ENCODE measurements at places on chromosomes 3 and 15.

DNA sequence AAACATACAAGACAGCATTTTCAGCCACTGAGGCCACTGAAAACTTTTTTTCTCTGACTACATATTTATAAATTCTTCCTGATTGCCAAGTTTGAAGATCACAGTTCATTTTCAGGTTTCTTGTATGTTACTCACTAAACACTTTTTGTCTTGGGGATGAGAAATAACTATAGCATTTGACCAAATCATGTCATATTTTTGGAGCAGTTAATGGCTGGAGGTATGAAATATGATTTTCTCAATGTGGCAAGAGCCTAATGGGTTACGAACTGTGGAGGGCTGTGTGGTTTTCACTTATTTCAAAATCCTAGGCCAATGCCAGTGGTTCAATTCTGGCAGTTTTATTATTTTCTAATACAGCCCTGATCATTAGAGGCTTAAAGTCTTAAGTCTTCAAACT is 64.4 kb downstream of the USP13 start:
- no peak for DNase-seq

- no peak for DNase-seq
Observed at GRCh38 chr3:106172780-106173179, 304.0 kb upstream of the CBLB start.

DNA sequence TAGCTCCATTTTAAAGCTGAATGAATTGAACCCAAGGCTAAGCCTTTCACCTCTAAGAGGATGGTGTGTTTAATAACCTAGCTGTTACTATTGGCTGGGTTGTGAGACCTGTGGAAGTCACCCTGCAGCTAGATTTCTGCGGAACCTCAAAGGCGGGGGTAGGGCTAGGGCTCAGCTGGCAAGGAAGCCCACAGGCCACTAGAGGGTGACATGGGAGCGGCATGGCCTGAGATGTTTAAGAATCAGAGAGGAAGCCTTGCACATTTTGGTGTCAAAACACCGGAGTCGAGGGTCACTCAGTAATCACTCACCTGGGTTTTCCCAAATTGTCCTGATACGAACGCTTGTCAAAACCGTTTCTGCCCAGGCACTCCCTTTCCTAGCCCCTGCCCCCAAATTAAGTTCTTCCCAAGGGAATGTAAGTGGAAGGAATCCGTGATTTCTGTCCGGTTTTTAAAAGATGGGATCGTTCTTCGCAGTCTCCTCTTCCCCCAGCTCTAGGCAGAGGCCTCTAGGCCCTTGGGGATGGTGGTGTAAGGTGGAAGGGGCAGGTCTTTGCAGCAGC is 3.8 kb upstream of the ACAD9 start:
- peak; percentile 52 for DNase-seq

GRCh38 chr15:23734862-23735261 is 47.8 kb upstream of the NDN start:
- no peak for DNase-seq

- DNase-seq, result no peak
Observed at GRCh38 chr15:55106155-55106554, 90.6 kb downstream of the RSL24D1 start.

DNA sequence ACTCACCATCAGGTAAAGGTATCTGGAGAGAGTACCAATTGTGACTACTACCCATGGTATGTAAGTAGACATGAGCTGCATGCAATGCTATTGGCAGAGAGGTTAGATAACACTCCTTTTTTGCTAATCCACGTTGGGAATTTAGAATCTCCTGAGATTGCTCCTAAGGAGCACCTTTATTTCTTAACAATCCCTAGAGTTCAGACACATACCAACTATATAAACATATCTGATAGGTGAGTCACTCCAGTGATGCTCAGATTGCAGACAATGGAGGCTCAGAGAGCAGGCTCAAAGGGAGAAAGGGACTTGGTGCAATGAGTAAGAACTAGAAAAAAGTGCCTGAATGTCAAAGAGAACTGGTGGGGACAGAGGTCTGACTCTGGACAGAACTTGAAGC is 47.0 kb upstream of the LRRFIP2 start:
- DNase-seq, result no peak

DNA sequence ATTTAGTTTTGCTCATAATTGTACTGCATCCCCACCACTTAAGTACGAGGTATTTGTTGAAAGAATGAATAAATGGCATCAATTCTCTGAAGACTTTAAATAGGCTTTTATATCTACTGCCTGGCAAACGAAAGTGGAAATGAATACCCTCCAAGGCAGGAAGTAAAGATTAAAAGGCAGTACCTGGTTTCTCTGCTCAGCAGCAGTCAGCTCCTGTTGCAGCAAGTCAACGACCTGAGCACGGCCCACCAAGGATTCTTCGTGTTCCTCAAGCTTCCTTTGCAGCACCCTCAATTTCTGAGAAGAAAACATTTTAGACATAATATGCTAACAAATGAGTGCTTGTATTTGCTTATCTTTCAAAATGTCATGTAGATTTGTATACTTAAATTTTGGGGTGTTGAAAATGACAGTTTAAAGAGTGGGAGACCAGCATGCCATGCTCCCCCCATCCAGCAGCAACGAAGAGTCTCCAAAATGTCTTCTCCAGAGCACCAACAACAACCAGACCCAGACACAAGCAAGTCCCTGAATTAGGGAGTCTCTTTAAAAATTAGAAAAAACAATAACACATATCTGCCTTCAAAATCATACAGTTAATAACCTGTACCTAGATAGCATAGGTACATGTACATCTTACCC is 31.2 kb downstream of the GOLGB1 start:
- DNase-seq, result no peak

- no peak for DNase-seq
Observed at GRCh38 chr15:57476533-57476975, 100.2 kb downstream of the CGNL1 start.

GRCh38 chr3:155745795-155746550 is 1.1 kb upstream of the PLCH1 start:
- DNase-seq, result no peak

- no peak for DNase-seq
Observed at GRCh38 chr3:144351773-144352365, 380.2 kb downstream of the DIPK2A start.

- DNase-seq, result no peak
Observed at GRCh38 chr3:54433846-54434245, 311.5 kb downstream of the CACNA2D3 start.

GRCh38 chr3:67109651-67110204 is 111.6 kb downstream of the KBTBD8 start:
- DNase-seq, result no peak

GRCh38 chr3:186870421-186871201 is 28.1 kb downstream of the ADIPOQ start:
- no peak for DNase-seq

DNA sequence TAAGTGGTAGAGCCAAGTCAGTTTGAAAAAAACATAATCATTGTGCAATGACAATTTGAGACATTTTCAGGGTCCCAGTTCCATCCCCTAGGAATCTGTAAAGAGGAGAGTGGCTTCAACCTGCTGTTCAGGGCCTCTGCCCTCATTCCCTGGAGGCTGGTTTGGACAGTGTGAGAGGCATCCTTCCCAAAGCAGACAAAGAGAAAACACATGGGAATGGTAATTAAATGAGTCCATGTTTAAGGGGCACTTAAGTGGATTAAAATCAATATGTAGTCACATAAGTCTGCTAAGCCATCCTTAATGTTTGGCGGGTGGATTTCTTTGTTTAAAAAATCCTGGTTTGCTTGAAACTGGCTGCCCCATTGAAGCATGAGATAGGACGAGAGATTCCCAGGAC is 146.3 kb upstream of the CTDSPL start:
- no peak for DNase-seq

DNA sequence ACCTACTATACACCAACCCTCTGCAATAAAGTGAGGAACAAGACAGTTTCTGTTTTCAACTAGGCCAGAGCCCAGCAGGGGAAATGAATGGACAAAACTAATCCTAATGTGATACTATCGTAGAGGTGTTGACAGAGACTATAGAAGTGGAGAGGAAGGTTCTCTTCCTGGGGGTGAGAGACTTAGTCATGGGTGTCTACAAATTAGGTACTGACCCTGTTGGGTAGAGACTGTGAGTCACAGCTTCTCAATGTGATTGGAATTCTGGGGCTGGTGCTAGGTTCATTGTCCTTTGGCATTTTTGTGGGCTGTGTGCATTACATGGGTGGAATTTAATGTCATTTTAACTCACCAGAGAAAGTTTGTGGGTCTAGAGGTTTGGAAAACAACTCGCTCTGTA is 79.3 kb downstream of the ADAMTSL3 start:
- DNase-seq, result no peak

Data from stimulated activated CD4-positive, alpha-beta T cell treated with anti-CD3 and anti-CD28 coated beads, Interleukin-15, amount 100 ng/mL, for 48 hours (primary cell).